Retina (tissue), 1 donor: ENCODE measurements at places on chromosomes 6 and 20.

- DNase-seq: no peak
Observed at GRCh38 chr6:163460307-163460782, 45.8 kb downstream of the QKI start.

DNA sequence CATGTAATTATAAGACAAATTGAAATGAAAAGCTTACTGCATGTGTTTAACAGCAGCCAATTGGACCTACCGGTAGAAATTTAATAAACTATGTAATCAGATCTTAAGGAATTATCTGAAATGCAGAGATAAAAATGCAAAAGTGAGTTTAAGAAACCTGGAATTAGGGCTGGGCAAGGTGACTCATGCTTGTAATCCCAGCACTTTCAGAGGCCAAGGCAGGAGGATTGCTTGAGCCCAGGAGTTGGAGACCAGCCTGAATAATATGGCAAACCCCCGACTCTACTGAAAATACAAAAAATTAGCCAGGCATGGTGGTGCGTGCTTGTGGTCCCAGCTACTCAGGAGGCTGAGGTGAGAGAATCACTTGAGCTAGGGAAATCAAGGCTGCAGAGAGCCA, 74.1 kb downstream of the HFE start:
- DNase-seq: no peak

GRCh38 chr6:7214468-7214867, 98.5 kb downstream of the SSR1 start:
- DNase-seq: no peak

GRCh38 chr6:125053809-125054208, 91.6 kb downstream of the RNF217 start:
- no peak for DNase-seq

DNA sequence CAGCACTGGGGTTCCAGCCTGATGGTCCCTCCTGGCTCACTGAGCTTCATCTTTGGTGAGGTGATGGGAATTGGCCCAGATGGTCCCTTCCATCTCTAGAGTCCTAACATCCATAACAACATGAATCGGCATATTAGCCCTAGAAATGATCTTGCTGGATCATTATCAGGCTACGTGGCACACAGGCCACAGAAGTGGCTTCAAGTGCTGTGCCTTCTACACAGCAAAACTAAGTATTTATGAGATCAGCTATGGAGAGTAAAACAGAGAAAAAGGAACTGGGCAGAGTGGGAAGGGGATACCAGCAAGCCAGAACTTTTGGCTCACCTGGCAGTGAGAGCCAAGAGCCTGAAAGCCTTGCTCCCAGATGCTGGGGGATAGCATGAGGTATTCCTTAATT, 116.9 kb downstream of the TRERF1 start:
- DNase-seq: no peak

DNA sequence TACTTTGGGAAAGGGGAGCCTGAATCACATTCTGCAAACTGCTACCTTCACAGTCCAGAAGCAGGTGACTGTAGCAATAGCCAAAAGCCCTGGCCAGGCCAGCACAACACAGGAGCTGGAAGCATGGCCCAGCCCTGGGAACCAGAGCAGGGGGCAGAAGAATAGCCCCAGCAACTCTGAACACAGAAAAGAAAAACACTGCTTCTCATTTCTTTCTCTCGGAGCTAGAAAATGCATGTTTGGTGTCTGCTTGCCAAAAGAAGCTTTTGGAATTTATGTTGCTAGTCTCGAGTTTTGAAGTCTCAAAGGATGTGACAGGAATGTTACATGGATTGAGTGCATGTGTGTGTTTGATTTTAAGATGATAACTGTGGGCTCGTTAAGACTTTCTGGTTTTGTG, 79.8 kb upstream of the SCAF8 start:
- DNase-seq: no peak

- DNase-seq: no peak
Observed at GRCh38 chr20:49785852-49786175, 26.8 kb upstream of the SLC9A8 start.

DNA sequence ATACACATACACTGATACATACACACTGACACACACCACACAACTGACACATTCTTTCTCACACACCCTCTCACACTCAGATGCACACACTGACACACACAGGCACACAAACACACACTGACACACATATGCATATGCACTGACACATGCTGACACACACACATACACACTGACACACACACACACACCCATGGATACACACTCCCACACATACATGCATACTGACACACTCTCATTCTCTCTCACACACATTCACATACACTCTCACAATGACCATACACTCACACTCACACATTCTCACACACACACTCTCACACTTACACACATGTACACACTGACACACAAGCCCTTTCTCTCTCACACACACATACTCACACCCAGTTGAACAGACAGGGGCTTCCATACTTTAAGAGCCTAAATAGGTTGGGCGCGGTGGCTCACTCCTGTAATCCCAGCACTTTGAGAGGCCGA, 236.4 kb downstream of the LRFN2 start:
- DNase-seq: peak; percentile 1

DNA sequence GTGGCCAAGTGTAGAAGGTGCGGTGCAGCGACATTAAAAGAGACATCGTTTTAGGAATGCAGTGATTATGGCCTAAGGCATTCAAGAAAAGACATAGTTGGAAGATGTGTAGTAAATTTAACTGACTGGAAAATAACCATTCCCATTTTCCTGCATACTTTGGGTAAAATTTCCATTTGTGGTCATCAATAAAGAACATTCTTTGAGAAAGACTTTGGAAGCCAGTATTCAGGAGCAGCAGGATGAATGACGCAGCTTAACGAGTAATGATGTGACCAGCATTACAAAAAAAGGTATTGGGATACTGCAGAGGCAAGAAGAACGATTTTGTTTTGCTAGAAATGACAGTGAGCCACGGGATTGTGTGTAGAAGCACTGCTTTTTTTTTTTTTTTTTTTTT, 7.0 kb upstream of the RWDD1 start:
- no peak for DNase-seq

DNA sequence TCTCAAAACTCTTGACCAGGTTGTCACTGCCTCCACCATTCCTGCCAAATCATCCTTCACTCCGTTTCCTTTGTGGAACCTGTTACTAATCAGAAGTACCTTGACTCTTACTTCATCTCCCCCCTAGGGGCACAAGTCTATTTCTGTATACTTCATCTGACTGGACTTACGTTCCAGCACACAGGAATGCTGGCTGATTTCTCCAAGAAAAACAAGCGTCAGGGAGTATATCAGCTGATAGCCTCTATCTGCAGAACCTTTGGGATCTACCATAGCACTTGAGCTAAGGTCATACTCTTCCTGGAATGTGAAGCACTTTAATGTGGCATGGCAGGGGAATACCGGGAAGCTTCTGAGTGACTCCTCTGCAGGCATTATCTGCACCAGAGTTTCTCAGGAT, 178.1 kb upstream of the MOCS1 start:
- no peak for DNase-seq

GRCh38 chr20:2408111-2408510, 27.4 kb downstream of the TGM6 start:
- no peak for DNase-seq

- no peak for DNase-seq
Observed at GRCh38 chr6:43355862-43356590, 13.4 kb downstream of the ZNF318 start.

DNA sequence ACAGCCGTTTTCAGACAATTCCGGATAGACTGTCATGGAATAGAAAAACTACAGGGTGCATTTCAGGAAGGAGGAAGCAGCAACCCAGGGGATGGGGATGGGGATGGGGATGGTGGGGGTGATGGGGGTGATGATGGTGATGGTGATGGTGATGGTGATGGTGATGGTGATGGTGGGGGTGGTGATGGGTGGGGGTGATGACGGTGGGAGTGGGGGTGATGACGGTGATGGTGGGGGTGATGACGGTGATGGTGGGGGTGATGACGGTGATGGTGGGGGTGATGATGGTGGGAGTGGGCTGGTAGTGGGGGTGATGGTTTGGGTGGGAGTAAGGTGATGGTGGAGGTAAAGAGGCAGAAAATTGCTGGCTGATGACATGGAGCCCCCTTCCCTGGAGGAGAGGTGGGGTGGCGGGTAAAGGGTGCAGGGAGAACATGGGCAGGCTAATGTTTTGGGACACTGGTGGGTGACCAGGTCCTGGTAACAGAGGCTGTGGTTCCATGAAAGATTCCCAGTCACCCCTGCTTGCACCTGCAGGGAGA, 17.5 kb downstream of the LAMA5 start:
- DNase-seq: no peak

- DNase-seq: no peak
Observed at GRCh38 chr6:20432692-20433091, 31.0 kb downstream of the E2F3 start.

- no peak for DNase-seq
Observed at GRCh38 chr6:45704056-45704800, 311.4 kb downstream of the CLIC5 start.

DNA sequence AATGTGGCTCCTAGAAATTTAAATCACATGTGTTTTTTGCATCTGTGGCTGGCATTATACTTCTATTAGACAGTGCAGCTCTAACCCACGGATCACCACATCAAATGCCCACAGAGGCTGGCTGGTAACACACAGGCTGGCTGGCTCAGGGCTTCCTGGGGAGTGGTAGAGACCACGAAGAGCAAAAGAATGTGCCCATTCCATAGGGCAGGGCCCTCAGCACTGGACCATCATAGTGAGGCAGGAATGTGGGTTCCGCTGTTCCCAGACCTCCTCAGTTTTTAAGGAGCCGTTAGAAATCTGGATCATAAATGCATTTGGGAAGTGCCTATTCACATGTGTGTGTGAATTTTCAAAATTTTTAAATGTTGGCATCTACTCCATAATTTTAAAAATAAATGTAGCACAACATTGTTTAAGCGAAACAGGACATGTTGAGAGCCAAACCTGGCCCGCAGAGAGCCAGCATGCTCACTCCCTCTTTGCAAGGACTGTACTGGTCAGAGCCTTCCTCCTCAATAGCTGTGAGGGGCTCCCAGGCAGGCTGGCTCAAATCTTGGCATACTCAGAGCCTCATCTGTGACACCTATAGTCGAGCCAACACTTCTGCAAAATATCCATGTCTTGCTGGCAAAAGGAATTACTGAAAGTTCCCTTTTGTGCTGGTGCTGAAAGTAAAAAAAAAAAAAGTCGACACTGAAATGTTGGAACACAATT, 190.5 kb downstream of the FNDC1 start:
- no peak for DNase-seq

DNA sequence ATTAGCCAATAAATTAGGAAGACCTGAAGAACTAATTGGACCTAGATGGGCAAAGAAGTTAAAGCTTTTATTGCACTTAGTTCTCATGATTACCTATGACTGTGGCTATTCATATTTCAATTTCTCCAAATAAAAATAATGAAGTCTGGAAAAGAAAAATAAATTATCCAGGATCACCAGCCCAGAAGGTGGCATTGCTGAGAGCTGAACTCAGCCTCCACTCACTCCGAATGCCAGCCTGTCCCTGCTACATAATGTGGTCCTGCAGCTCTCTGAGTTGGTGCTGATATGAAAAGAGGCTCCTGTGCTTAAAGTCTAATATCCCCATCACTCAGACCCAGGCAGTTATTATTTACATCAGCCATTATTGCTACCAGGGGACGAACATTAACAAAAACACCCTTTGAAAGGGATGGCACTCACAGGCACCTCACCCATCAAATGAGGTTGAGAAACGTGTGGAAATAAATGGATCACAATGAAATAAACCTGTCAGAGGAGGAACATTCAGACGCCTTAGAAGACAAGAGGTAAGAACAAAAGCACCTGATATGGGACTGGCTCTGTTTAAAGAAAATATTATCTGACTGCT, 649.7 kb upstream of the CHD6 start:
- DNase-seq: no peak
